ENCODE measurements at places on chromosomes 7 and 10.

- DNase-seq, result peak; percentile 7
Observed at GRCh38 chr10:119029613-119030420, at the start of gene NANOS1. Gene NANOS1 (plus strand): TSS chr10:119029714. CDS start chr10:119029802, 88 bp downstream.

DNA sequence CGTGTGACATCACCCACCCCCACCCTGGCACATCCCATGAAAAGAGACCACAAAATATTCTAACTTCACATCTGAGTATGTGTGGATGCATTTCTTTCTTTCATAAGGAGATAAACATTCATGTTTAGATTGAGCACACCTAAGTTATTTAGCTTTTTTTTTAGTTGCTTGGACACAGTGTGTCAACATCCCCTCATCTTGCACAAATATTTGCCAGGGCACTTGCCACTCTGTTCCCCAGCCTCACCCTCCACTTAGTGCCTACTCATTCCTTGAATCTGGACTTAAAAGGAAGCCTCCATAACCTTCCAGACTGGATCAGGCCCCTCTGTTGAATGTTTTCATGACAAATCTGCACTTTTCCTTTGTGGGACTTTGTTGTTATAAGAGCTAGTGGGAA lies 338.9 kb upstream of the IGFBP3 start:
- DNase-seq, result no peak

GRCh38 chr7:157793087-157793353 lies 456.2 kb downstream of the DNAJB6 start:
- DNase-seq, result no peak

- DNase-seq, result no peak
Observed at GRCh38 chr10:102720775-102721301, 6.4 kb downstream of the SFXN2 start.

DNA sequence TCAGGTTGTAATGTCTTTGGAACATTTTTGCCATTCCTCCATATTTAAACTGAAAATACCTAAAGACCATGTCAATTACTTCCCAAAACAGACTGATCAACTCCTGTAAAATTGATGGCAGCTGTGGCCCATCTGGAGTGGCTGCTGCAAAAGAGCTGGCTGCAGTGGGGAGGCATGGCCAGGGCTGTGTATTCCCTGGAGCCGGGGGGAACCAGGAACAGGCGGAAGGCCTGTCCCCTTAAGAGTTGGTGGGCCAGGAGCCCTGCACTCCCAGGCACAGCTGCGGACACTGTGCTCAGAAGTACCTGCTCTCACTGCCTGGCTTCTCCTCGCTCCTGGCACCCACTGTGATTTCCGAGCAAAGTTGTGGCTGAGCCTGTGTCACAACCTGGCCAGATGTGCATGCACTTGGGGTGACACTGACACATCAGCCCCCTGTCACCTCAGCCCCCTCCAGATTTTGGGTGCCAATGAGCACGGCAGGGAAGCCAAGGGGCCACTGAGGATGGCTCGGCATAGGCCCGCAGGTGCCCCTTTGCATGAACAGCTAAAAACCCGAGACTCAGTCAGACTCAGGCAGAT lies 116.1 kb downstream of the DGKB start:
- no peak for DNase-seq

DNA sequence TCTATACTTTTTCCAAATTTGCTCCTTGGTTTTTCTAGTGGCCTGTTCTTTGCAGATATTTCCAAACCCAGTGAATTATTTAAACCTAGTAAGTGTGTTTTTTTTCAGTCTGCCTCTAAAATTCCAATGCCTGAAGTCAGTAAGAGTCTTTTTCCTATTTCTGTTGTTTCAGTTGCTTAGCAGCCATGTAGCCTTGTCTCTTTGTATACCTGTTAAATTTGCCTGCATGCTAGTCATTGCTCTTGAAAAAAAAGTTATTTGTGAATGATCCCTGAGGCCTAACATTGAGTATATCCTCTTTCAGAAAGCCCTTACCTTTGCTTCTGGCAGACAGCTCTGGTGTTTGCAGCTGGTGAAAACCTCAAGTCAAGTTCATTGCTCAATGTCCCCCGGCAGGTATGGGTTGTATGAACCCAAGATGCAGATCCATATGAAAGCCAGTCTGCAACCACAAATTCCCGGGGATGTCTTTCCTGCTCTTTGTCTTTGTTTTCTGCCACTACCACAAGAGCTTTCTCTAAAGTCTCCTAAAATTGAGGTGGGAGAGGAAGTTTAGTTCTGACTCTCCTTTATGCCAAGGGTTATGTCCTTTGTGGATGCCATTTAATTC lies 35.7 kb downstream of the CH25H start:
- DNase-seq, result no peak

GRCh38 chr10:6674291-6674690 lies 94.2 kb upstream of the PRKCQ start:
- no peak for DNase-seq

- no peak for DNase-seq
Observed at GRCh38 chr10:79582096-79582495, 21.9 kb upstream of the SFTPA2 start.

DNA sequence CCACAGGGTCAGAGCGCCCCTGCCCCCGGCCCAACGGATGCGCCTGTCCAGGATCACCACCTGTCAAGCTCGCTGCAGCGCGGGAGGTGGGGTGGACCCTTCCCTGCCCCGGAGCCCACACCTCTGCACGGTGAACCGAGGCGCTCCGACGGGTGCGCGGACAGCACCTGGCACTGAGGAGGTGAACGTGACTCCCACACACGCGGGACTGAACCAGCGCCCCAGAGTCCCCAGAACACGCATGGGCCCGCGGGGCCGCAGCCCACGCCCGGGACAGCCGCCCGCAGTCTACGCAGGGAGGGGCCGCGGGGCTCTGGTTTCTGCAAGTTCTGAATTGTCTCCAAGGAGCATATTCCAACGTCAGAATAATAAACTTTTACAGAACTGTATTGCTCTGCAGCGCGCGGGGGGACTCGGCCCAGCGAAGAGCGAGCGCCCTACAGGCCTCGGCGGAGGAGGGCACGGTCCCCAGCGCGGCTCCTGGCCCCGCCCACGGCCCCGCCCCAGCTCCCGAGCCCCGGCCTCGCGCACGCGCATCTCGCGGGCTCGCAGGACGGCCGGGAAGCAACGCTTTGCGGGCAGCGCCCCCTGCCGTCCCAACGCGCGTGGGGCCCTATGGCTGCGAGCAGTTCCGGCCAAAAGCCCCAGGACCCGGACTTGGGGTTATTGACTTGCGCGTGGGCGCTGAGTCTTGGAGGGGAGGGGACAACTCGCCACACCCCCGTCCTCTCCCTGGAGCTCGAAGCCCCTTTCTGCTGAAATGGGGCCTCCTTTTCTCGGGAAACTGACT lies 29.7 kb downstream of the OAT start:
- DNase-seq, result peak; percentile 87

- no peak for DNase-seq
Observed at GRCh38 chr7:31917256-31917655, 153.0 kb downstream of the PDE1C start.

DNA sequence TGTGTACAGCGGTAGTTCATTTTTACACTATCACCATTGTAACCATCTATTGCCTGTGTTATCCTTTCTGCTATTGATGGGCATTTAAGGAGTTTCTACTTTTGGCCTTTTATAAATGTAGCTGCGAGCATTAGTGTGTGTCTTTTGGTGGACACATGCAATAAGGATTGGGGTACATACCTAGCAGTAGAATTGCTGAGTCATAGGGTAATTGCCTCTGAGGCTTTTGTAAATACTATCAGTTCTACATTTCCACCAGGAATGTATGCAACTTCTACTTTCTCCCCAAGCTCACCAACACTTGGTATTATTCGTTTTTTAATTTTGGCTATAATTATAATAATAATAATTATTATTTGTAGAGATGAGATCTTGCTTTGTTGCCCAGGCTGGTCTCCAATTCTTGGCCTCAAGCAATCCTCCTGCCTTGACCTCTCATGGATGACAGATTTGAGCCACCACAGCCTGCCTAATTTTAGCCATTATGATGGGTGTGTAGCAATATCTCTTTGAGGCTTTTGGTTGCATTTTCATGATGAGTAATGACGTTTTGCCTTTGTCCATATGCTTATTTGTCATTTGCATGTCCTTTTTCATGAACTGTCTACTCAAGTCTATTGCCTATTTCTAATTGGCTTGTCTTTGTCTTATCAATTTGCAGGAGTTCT lies 277.0 kb downstream of the ACTR3B start:
- no peak for DNase-seq

- no peak for DNase-seq
Observed at GRCh38 chr10:99532687-99533495, at the start of gene NKX2-3. Gene NKX2-3 (plus strand): TSS chr10:99532942. CDS start chr10:99533132, 190 bp downstream.

DNA sequence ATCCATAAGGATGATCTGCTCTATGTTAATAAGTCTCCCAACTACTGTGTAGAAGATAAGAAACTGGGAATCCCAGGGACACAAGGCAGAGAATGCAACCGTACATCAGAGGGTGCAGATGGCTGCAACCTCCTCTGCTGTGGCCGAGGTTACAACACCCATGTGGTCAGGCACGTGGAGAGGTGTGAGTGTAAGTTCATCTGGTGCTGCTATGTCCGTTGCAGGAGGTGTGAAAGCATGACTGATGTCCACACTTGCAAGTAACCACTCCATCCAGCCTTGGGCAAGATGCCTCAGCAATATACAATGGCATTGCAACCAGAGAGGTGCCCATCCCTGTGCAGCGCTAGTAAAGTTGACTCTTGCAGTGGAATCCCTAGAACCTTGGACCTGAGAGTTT lies 10.3 kb downstream of the WNT16 start:
- DNase-seq, result no peak

- DNase-seq, result no peak
Observed at GRCh38 chr7:24133691-24134090, 150.3 kb upstream of the NPY start.
